ENCODE measurements at places on chromosomes 5 and 9.

GRCh38 chr5:10036136-10036815 is 213.4 kb downstream of the ATPSCKMT start:
- DNase-seq = no peak

DNA sequence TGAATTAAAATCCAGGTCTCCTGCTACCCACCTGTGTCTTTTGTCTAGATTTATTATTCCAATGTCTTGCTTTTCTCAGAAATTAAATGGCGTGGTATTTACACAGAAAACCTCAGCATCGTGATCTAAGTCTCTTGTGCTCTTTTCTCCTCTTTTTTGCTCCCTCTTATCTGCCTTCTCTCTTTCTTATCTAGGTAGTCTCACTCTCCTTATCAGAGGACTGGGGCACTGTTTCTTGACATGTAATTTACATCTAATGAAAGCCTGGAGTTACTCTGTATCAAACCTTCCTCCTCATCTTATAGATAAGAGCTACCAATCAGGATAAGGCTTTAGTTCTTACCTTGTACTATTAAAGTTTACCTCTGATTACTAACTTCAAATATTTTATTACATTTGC is 933.8 kb downstream of the TLE1 start:
- no peak for DNase-seq

GRCh38 chr9:133355881-133356357 is 368 bp downstream of the SURF1 start:
- no peak for DNase-seq

- DNase-seq = no peak
Observed at GRCh38 chr5:129367883-129368282, 92.2 kb upstream of the ADAMTS19 start.

DNA sequence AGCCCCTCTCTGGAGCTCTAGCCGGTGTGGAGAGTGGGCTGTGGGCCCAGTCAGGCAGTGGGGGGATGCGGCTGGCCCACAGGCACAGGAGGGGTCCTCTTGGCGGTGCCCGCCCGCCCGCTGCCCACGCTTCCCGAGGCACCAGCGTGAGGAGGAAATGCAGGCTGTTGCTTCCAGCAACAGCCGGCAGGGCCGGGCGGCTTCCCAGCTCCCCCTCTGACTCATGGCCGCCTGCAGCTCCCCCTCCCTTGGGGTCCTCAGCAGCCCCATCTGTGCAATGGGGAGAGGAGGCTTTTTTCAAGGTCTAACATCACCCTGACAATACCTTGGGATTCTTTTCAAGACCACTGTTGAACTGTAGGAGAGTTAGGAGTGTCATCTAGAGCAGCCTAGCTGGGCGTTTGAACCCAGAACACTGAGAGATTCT is 10.4 kb downstream of the CXXC5 start:
- DNase-seq = no peak

- no peak for DNase-seq
Observed at GRCh38 chr9:33620738-33621439, 96.8 kb downstream of the ANKRD18B start.

- no peak for DNase-seq
Observed at GRCh38 chr9:79686381-79687130, 114.8 kb downstream of the TLE4 start.

DNA sequence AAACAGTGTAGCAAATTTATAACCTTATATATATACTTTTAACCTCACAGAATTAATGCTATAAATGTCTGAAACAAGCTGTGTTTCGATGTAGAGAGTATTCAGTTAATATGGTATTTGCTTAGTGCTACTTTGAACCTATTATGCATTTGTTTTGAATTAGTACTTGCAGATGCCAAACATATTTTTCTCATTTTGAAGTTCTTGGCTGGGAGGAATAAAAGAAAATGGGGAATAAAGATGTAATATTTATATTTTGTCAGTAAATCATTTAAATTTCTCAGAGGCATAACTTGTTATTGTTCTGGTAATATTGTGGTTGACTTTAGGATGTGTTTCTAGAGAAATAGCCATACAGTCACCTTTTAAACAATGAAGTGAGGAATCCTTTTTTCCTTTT is 175.9 kb upstream of the IZUMO3 start:
- DNase-seq = no peak

DNA sequence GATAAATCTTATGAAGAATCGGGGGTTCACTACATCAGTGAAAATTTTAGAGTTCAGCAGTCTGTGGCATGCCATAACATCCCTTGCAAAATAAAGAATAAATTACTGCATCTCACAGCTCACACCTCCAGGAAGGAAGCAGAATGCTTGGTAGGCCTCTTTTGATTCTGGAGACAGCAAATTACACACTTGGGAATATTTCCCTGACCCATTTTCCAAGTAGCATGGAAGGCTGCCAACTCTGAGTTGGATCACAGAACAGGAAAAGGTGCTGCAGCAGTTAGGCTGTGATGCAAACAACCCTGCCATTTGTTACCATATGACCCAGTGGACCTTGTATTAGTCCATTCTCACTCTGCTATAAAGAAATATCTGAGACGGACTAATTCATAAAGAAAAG is 293.5 kb downstream of the ASTN2 start:
- DNase-seq = no peak

DNA sequence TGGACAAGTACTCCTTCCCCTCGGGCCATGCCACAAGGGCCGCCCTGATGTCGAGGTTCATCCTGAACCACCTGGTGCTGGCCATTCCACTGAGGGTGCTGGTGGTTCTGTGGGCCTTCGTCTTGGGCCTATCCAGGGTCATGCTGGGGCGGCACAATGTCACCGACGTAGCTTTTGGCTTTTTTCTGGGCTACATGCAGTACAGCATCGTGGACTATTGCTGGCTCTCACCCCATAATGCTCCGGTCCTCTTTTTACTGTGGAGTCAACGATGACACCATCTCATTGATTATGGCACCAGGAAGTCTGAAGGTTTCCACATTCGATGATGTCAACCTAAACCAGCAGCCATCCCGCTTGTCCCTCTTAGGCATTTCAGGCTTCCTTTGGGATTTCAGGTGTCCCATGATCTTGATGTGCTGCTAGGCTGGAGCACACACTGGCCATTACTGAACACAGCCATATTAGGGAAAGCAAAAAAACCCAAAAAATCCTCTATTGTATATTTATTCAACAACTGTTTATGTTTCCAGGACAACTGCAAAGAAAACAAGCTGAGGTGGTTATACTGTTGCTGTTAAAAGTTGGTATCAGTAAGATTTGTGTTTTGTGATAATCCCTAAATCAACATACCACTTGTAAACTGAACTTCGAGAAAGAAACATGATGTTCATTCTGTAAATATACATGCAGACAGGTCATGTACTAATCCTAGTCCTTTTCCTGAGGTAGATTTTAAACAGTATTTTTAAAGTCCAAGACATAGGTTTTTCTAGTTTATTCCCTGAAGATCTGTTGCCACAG is 1.1 kb downstream of the PLPP6 start:
- DNase-seq = no peak

- no peak for DNase-seq
Observed at GRCh38 chr9:37187713-37188439, 67.5 kb downstream of the ZCCHC7 start.

DNA sequence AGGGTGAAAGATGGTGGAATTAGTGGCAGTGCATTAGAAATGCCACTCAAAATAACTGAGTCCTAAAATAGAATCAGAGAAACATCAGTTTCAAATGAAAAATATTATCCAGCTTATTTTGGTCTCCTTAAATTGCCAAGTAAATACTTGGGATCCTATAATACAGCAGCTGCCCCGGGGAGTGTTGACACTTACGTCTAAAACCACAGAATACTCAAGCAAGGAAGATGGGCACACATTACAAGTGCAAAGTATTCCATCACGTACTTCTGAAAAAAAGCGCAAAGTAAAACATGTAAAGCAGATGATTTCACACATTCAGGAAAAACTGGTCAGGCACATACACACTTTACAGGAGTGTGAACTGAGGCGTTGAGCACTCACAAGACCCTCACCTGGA is 2.4 kb upstream of the ARHGEF37 start:
- no peak for DNase-seq

DNA sequence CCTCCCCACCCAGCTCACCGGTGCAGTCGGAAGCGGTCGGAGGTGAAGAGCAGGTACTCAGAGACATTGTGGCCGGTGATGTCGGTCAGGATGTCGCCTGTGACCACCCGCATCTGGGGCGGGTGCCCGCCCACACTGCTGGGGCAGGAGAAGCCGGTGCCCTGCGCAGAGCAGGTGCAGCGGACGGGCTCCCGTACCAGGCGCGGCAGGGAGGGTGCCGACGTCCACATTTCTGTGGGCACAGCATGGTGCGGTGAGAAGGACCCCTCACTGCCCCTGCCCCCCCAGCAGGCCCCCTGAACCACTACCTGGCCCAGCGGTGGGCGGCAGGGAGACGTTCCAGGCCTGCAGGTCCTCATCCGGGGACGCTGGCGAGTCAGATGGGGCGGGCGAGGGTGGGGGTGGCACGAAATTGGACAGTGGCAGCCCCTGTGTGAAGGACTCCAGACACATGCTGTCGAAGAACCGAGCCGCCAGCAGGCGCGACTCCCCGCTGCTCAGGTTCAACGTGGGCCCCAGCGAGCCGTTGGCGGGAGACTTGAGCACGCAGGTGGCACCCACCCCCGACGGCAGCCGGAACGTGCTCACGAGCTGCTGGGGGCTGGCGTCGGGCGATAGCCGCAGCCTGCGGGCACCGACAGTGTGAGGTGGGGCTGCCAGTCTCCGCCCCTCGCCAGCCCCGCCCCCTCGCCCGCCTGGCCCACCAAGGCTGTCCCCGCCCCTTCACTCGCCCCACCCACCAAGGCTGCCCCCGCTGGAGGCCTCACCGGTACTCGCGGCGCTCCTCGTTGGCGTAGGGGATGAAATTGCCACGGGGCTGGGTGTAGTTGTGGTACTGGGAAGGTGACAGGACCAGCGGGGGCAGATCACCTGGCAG is 15.1 kb downstream of the ABCA2 start:
- no peak for DNase-seq

DNA sequence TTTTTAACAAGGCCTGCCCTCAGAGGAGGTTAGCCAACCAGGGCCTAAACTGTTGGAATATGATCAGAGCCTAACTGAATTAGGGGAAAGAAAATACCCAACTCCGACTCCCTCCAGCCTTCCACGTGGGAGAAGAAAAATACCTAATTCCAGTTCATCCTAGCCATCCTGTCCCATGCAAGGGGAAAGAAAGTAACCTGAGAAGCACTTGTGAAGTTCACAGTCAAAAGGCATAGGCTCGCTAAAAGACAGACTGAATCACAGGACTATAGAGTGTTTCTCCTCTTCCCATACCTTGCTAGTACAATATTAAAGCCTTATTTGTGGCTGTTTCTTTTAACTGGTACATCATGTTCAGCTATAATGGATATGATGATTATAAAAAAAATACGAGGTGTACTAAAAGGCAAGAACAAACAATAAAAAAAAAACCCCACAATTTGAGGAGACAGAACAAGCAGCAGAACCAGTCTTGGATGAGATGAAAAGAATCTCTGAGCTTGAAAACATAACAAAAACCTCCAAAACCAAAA is 18.0 kb upstream of the ATP10B start:
- DNase-seq = no peak

GRCh38 chr5:553874-554273 is 29.6 kb upstream of the SLC9A3 start:
- no peak for DNase-seq

DNA sequence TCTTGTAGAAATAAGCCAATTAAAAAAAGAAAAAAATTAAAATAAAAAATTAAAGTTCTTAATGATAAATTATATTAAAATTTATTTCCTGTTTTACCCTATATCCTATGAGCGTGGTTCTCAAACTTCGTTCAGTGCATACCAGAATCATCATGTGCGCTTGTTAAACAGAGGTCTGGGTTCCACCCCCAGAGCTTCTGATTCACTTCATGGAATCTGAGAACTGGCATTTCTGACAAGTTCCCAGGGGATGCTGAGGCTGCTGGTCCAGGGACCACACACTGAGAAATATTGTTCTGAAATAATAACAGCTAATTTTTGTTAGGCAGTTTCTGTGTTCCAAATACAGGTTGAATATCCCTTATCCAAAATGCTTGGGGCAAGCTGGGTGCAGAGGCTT is 79.3 kb downstream of the TMC1 start:
- DNase-seq = no peak

GRCh38 chr5:90356176-90356575 is 53.4 kb downstream of the CETN3 start:
- no peak for DNase-seq

DNA sequence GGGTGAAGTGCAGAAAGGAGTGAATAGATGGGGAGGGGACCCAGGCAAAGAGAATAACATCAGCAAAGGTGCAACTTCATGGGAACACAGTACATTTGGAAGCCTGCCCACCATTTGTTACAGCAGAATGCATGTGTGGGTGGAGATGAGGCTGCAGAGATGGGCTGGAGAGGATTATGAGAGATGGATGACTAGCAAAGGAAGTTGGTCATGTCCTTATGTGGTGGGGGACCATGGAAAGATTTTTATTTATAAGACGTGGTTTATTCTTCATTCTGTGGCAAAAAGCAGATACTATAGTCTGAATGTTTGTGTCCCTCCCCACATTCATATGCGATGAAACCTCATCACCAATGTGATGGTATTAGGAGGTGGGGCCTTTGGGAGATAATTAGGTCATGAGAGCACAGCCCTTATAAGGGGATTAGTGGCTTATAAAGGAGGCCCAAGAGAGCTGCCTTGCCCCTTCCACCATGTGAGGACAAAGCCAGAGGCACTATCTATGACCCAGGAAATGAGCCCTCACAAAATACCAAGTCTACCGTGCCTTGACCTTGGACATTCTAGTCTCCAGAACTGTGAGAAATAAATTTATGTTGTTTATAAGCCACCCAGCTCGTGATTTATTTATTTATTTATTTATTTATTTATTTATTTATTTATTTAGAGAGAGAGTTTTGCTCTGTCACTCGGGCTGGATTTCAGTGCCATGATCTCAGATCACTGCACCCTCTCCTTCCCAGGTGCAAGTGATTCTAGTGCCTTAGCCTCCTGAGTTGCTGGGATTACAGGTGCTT is 483.7 kb downstream of the RAB3C start:
- DNase-seq = no peak

DNA sequence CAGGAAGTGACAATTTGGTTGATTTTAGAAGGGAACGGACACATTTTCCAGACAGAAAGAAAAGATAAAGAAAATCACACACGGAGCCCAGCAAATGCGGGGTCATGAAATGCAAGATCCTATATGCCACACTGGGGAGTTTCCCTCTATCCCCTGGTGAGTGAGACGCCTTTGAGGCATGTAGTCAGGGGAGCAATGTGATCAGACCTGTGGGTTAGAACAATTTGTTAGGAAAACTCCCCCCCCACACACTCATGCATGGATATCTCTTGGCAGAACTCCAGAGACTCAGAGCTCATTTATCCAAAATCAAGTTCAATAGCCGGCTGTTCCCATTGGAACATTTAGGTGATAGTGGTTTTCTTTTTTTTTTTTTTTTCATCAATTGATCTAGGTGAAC is 71.7 kb upstream of the TRIO start:
- no peak for DNase-seq

DNA sequence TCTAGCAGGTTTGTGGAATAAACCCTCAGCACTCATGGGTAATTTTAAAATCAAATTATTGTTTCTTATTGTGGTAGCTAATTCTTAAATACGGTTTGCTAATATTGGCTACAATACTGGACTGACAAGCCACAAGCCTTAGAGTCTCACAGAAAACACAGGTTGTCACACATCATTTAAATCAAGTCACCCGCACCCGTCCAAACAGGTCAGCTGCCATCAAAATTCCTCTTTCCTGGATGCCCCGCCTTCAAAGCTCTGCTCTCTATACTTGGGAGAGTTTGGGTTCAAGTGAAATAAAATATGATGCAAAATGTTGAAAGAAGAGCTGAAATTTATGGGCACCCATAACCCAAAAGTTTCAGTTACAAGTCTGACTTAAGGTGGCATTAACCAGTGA is 12.3 kb upstream of the SUSD1 start:
- DNase-seq = no peak

- DNase-seq = no peak
Observed at GRCh38 chr5:142104491-142104890, 4.1 kb upstream of the NDFIP1 start.
